CD4-positive, CD25-positive, alpha-beta regulatory T cell (primary cell): ENCODE measurements at places on chromosomes 11 and 22. TPM values are rescaled to one million over a fixed set of nuclear protein-coding genes. Genes with fewer than 3 reads are reported as not detected.

- H3K4me3 ChIP-seq: no peak overlapping the region
- H3K27ac ChIP-seq: no peak overlapping the region
- no peaks in the 10 kb centered on the region for H3K36me3 ChIP-seq
- peaks cover 11% of the 10 kb centered on the region for H3K27me3 ChIP-seq
Observed at GRCh38 chr22:32073262-32073661, 30.2 kb downstream of the SLC5A1 start.

GRCh38 chr11:86596861-86597586, 75.4 kb downstream of the ME3 start:
- no peak for DNase-seq
- no peak overlapping the region for H3K4me3 ChIP-seq
- no peak overlapping the region for H3K27ac ChIP-seq
- H3K27me3 ChIP-seq: no peaks in the 10 kb centered on the region

GRCh38 chr11:130819625-130820024, 96.7 kb downstream of the SNX19 start:
- no peak overlapping the region for H3K4me3 ChIP-seq
- no peaks in the 10 kb centered on the region for H3K27me3 ChIP-seq
- H3K27ac ChIP-seq: no peak overlapping the region
- DNase-seq: no peak
- no peaks in the 10 kb centered on the region for H3K36me3 ChIP-seq
- no peaks in the 10 kb centered on the region for H3K4me1 ChIP-seq

GRCh38 chr11:129734654-129735053, 81.0 kb upstream of the TMEM45B start:
- no peaks in the 10 kb centered on the region for H3K4me1 ChIP-seq
- peaks cover 2% of the 10 kb centered on the region for H3K27me3 ChIP-seq
- H3K4me3 ChIP-seq: no peak overlapping the region
- H3K27ac ChIP-seq: no peak overlapping the region
- H3K36me3 ChIP-seq: no peaks in the 10 kb centered on the region
- DNase-seq: no peak

GRCh38 chr11:47409440-47410369, 1.3 kb downstream of the SLC39A13 start:
- H3K4me3 ChIP-seq: no peak overlapping the region
- H3K4me1 ChIP-seq: peaks cover 29% of the 10 kb centered on the region
- DNase-seq: no peak
- peaks cover 10% of the 10 kb centered on the region for H3K36me3 ChIP-seq
- H3K27ac ChIP-seq: no peak overlapping the region
- H3K27me3 ChIP-seq: no peaks in the 10 kb centered on the region

DNA sequence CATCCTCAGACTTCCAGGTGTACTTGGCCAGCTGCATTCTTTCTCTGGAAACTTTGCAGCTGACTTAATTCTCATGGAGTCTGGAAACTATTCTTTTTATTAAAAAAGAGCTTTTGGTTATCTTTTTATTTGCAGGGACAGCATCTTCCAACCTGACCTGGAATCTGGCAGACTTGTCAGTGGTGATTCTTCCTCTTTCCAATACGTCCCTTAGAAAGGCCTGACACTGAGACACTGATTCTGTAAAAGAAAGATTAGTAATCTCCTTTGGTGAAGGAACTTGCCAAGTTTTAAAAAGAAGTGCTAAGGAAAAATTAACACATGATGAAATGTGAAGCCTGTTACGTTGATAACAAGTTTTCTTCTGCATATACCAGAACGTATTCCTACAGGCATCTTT, 440.9 kb upstream of the RAG2 start:
- H3K4me1 ChIP-seq: no peaks in the 10 kb centered on the region
- no peak overlapping the region for H3K27ac ChIP-seq
- DNase-seq: no peak
- no peaks in the 10 kb centered on the region for H3K36me3 ChIP-seq
- H3K4me3 ChIP-seq: no peak overlapping the region

Gene DCHS1
- 1.6 TPM for polyA plus RNA-seq
